ENCODE measurements at places on chromosomes 4 and X.

GRCh38 chr4:109406337-109406931 is 27.2 kb upstream of the SEC24B start:
- DNase-seq: peak; percentile 78

- DNase-seq: peak; percentile 24
Observed at GRCh38 chrX:80747832-80748231, 61.8 kb downstream of the BRWD3 start.

DNA sequence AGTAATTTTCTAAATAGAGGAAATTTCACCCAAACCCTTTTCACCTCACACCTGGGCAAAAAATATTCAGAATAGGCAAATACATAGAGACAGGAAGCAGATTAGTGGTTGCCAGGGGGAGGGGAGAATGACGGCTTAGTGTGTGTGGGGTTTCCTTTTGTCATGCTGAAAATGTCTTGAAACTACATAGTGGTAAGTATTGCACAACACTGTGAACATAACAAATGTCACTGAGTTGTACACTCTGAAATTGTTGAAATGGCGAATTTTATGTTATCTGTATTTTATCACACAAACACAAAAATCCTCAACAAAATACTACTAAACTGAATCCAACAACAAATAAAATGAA is 60.7 kb upstream of the PLAC1 start:
- peak; percentile 25 for DNase-seq

DNA sequence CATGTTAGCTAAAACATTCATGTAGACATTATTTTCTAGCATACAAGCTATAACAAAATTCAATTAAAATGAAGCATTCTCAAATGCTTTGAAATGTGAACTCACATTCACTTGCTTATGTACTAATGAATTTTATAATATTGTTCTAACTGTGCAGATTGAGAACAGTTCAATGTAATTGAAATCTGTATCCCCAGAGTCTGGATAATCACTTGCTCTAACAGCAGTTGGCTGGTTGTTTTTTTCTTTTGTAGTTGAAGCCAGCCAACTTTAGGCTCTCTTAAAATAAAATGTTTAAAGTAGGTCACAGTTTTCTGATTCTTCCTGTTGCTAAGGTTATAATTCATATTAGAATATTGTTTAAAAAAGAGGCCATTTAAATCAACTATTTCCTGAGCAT is 438.9 kb downstream of the NAF1 start:
- DNase-seq: no peak

DNA sequence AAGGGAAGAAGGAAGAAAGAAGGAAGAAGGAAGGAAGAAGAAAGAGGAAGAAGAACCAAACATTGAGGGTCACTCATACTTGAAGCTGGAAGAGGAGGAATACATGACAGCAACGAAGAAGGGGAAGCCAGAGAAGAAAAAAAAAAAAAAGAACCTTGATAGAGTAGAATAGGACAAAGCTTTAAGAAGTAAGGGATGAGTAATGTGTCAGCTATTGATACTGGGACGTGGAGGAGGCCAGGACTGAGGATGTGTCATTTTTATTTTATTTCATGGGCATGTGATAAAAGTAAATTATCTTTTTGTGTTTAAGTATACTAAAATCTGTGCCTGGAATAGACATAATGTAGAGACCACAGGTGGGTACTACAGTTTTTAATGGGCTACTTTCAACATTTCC is 6.4 kb downstream of the EDA2R start:
- no peak for DNase-seq

DNA sequence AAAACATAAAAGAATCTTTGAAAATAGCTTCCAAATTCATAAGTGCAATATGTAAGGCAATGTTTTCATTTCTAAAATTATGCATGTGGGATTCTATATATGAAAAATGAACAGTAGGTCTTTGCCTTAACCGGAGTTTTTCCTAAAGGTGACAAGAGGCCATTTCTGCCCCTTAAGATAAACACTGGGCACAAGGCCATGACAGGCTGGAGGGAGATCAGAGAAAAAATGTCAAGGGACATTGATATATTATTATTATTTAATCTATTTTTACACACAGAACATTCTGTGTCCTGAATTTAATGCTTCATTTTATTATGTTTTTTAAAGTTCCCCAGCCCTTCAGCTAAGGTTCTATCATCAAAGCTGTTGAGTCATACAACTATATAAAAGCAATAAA is 118.8 kb downstream of the CHM start:
- no peak for DNase-seq

DNA sequence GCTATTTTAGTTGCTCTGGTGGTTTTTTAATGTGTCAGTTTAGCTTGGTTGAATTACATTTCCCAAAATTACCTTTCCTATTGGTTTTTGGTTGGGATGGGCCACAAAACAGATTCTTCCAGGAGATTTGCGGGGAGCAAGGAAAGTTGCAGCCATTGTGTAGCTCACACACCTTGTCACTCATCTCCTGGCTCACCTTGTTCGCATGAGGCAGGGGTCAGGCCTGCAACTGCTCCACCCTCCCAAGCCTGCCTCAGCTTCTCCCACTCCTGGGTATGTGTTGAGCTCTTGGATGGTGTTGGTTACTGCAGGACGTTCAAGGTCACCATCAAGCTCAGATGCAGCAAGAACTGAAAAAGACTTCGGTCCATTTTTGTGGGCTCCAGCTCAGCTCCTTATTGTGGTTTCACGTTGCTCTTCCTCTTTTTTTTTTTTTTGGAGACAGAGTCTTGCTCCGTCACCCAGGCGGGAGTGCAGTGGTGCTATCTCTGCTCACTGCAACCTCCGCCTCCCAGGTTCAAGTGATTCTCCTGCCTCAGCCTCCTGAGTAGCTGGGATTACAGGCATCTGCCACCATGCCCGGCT is 95.6 kb upstream of the METTL14 start:
- DNase-seq: no peak

- DNase-seq: no peak
Observed at GRCh38 chr4:107292979-107293378, 256.9 kb upstream of the DKK2 start.

DNA sequence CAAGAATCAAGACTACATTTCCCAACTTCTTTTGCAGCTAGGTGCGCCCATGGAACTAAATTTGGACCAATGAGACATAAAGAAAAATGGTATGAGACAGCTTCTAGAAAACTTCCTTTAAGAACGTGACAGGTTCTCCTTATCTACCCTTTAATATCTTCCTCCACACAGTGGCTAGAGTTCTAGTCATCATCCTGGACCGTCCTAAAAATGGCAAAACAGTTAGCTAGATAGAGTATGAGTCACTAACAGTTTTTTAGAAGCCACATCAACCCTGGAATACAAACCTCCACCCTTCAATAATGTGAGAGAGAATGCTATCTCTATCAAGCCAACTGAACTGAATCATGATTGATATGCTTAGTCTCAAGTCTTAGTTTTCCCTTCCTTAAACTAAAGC is 267.9 kb upstream of the SLC7A11 start:
- no peak for DNase-seq

GRCh38 chrX:15014281-15014680 is 141.1 kb downstream of the MOSPD2 start:
- peak; percentile 37 for DNase-seq

- no peak for DNase-seq
Observed at GRCh38 chr4:126242679-126243390, 928.1 kb downstream of the FAT4 start.

- peak; percentile 17 for DNase-seq
Observed at GRCh38 chr4:185282968-185283367, 73.6 kb downstream of the SNX25 start.

DNA sequence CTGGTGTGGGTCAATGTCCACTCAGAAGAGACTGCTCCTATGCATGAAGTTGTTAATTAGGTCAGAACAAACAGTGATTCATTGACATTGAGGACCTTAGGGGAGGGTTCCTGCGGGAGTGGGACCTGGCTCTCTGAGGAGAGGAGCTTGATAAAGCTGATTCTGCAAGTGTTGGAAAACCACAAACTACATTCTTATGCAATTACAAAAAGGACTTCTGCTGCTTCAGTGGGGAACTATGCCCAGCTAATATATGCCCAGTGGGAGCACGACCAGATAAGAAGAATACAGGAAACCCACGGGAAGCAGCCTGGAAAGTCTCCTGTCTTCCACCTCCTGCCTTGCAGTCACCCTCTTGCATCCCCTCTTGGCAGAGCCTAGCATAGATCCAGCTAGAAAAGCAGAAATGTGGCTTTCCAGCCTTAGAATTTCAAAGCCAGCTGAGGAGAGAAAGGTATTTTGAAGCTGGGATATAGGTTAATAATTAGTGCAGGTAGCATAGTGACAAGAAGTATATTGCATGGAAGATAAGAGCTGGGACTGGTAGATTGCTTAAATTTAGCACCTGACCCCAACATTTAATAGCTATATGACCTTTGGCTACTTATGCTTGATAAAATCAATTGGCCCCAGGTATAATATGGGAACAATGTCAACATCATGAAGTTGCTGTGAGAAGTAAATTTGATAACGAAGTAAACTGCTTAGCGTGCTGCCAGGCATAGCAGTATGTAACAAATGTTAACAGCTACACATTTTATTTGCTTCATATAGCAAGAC is 34.9 kb upstream of the UGT8 start:
- peak; percentile 77 for DNase-seq

DNA sequence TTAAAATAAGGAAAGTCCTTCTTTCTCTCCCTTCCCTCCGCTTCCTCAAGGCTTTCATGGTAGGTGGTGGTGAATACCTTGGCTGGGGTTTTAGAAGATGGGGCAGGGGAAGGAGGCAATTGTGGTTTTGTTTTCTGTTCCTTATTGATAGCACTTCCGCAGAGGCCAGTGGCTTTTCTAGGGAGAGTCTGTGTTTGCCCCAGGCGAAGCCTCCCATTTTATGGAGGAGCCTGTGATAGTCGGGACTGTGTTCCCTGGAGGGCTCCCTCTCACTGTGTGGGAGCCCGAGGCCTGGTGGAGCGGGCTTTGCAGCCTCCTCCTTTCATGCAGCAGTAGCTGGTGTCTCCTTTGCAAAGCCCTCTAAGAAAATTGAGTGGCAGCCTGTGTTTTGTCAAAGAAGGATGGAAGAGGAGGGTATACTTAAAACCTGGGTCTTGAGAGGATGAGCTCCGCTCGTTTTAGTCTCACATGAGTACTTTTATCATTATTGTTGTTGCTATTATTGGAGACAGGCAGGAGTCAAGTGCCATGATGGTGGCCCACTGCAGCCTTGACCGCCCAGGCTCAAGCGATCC is 29.8 kb upstream of the STOX2 start:
- no peak for DNase-seq

DNA sequence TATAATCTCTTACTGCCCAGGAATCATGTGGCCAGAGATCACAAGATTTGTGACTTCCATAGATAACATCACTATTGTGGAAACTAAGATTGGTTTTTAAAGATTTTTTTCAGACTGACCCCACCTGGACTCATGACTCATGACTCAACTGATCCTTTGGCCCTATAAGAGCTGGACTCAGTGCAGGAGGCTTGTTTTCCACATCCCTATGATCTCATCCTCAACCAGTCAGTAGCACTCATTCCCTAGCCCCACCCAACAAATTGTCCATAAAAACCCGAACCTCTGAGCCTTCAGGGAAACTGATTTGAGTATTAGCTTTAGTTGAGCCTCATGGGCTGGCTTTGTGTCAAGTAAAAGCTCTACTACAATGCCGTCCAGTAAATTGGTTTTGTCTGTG is 7.9 kb upstream of the NOCT start:
- peak; percentile 29 for DNase-seq

DNA sequence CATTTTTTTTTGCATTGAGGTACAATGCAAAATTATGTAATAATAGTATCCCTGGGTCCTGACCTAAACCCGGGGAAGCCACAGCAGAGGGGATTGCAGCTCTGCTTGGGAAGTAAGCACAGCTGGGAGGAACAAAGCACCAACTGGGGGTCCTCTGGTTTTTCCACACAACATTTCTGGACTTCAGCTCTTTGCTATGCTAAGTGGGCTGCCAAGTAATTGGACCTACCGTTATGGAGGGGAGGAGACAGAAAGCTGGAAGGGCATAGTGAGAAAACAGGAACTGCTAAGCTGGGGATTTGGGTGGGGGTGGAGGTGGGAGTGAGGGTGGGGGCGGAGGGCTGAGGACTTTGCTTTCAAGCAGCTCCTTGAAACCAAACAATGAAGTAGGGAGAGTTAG is 183.3 kb downstream of the ZIC3 start:
- no peak for DNase-seq

- DNase-seq: no peak
Observed at GRCh38 chrX:34555481-34555880, 101.6 kb downstream of the TMEM47 start.

- no peak for DNase-seq
Observed at GRCh38 chr4:81609844-81610243, 138.1 kb upstream of the RASGEF1B start.

DNA sequence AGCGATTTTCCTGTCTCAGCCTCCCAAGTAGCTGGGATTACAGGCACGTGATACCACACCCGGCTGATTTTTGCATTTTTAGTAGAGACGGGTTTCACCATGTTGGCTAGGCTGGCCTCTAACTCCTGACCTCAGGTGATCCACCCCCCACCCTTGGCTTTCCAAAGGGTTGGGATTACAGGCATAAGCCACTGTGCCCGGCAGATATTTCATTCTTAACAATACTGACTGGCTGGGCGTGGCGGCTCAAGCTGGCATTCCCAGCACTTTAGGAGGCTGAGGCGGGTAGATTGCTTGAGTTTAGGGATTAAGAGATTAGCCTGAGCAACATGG is 1.3 kb downstream of the PQBP1 start:
- DNase-seq: no peak

Data from fibroblast of lung (primary cell).